Stimulated activated CD8-positive, alpha-beta memory T cell treated with anti-CD3 and anti-CD28 coated beads, Interleukin-12 subunit alpha, Interleukin-12 subunit beta, amount 100 ng/mL, for 1 hour (primary cell): ENCODE measurements at places on chromosomes 3 and 15.

- no peak for DNase-seq
These were observed 682 bp downstream of the ITPKA start for GRCh38 chr15:41494190-41494921.

DNA sequence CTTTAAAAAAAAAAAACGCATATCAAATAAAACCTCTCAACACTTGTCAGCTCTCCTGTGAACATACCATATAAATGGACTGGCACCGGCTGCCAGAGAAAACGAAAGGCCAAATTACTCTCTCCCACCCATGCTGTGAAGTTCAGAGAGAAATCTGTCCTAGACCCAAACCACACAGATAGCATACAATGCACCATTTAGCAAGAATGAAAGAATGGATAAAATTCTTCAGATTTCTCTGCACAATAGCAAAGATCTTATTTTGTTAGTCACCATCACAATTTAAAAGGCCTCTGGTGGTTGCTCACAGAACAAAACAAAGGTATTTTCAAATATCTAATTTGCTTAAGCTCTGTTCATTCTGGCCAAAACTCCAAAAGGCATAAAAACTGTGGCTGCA, 93.9 kb upstream of the BHLHE40 start:
- DNase-seq: no peak

GRCh38 chr3:177725165-177725564, 527.9 kb upstream of the TBL1XR1 start:
- no peak for DNase-seq

DNA sequence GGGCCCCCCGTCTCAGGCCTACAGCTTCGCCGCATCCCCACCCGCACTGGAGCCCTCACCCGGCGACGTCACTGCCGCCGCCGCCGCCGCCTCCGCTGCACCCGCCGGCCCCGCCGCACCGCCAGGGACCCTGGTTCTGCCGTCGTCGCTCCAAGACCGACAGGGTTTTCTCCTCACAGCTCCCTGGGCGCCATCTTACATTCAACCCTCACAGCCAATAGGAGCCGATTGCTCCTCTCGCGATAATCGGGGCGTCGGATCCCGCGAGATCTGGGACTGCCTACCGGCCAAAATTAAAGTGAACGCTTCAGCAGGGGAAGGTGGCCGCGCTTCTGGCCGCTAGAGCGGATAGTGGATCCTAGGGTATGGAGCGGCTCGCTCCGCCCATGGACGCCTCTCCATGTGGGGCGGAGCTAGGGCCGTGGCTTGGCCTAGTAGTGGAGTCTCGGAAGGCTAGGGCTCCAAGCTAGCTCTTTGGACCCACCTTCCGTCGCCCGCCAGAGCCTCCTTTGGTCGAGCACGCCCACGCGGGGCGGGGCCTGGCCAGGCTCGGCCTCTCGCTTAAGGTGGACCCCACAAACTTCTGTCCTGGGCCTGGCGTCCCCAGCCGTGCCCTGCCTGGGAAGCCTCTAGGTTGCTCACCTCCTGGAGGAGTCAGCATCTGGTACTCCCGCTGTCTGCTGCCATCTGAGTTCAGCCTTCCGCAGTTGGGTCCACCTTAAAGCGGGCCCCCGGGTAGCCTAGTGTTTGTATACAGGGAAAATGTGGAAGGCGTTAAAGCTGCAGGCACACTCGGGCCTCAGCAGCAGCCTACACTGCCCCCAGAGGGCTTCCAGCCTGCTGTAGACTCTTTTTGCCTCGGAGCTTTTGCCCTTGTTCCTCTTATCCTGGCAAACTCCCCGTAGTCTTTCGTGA, at the start of gene QRICH1:
Gene QRICH1, minus strand, starts transcription at position 219 of the 915 bp plus-strand sequence. CDS start 17,054 bp downstream, outside the sequence.
- peak; percentile 93 for DNase-seq

DNA sequence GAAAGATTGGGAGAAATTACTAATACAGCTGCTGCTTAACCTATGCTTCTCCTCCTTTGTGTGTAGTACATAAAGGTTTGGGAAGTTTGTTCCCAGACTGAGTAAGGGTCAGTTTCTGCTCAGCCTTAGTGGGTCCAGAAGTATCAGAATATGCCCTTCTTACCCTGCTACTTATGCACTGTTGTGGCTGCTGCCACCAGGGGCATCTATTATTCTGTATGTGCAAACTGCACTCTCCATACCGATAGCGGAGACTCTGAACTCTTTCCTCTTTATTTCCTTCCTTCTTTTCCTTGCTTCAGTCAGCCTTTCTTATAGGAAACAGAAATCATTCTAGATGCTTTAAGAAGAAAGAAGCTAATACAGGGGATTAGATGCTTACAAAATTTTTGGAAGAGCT, 4.0 kb downstream of the NEDD4 start:
- no peak for DNase-seq

DNA sequence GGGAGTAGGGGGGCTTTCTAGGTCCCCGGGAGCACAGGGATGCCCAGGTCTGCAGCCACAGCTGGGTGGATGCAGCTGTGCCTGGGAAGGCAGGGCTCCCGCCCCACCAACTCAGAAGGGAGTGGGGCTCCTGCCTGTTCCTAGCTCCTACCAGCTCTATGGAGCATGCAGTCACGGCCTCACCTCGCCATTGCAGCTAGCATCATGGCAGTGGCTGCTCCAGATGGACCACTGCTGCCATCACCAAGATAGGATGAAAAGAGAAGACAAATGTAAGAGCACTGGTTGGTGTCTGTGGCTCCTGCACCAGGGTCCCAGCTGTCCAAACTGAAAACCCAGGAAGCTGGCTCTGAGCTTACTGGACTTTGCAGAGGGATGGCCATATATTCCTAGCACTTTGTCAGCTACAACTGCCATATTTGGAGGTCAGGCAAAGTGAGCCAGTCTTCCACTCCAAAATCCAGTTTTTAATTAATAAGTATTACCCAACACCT, 3.0 kb upstream of the LIMD1 start:
- DNase-seq: no peak
